ENCODE measurements at places on chromosomes 4 and X.

- DNase-seq: no peak
Observed at GRCh38 chrX:154383359-154384283, 4.5 kb downstream of the EMD start.

- no peak for DNase-seq
Observed at GRCh38 chr4:38688676-38689355, 24.8 kb downstream of the KLF3 start.

DNA sequence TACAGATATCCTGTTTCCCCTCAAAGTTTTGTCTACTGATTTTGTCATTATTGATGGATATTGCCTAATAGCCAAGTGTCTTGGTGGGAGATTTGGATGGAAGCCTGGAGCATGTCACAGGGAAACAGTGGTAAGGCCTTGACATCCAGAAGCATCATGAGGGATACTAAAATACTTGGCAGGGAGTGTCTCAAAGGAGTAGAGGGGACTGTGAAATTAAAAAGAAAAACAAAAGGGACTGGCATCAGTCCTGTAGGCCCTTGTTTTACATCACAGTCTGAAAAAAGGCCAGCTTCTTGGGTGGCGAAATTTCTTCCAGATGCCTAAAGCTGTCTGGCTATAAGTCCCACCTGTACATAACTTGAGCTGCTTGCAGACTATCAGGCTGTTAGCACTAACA is 83.8 kb downstream of the GUCY2F start:
- no peak for DNase-seq

- no peak for DNase-seq
Observed at GRCh38 chr4:135497563-135498152, 1296.1 kb upstream of the PABPC4L start.

DNA sequence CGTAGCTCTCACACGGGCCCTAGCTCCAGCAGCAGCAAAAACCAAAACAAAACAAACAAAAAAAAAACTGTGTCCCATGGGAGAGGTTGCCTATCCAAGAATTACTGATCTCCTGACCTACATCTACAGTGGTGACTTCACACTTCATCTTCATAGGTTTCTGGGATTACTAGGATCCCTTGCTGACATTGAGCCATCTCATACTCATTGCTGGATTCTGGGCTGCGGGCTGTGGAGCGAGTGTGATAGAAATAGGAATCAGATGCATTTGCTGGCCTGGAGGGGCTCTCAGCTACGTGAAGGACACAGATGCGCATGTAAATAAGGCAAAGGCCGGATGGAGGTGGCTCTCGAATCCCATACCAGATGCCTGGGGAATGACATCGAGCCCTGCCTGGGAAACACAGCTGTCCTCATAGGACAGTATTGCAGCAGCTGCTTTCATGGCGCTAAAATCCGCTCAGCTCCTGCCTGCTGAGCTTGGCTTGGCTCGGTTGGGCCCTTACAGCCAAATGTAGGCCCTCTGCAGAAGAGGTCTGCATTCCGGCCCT is 41.7 kb downstream of the CNGA2 start:
- DNase-seq: no peak

- DNase-seq: no peak
Observed at GRCh38 chrX:44876086-44876485, 3.1 kb downstream of the KDM6A start.

- no peak for DNase-seq
Observed at GRCh38 chr4:93731456-93731855, 97.1 kb upstream of the ATOH1 start.

DNA sequence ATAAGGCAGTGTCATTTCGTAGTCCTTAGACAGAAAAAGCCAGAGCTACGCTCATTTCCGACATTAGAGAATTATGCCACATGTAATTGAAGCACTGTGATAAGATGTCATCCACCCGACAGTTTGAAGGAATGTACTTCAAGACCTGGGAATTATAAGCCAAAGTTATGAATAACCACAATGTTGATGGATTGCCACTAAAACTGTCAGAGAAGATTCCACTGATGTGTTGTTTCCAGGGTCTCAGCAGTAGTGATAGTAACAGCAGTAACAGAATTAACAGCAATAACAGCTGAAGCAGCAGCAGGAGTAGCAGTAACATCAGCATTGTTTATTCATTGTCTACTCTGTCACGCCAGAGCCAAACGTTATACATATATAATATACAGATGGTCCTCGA is 24.7 kb downstream of the RAB33A start:
- no peak for DNase-seq

DNA sequence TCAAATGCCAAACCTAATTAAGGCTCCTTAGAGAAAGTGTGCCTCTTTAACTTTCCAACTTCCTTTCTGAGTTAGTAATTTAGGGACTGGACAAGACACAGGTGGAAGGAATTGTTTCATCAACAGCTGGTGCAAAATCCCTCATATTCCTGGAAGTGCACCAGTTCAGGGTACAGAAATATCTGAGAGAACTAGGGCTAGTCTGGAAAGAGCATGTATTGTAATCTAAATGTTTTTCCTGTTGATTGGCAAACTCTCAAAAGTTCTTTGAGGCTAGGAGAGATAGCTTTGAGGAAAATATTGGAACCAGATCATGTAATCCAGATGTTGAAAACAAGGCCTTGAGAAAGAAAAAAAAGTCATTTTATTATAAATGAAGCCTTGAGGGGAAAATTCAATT is 98.1 kb upstream of the C1GALT1C1 start:
- DNase-seq: no peak

DNA sequence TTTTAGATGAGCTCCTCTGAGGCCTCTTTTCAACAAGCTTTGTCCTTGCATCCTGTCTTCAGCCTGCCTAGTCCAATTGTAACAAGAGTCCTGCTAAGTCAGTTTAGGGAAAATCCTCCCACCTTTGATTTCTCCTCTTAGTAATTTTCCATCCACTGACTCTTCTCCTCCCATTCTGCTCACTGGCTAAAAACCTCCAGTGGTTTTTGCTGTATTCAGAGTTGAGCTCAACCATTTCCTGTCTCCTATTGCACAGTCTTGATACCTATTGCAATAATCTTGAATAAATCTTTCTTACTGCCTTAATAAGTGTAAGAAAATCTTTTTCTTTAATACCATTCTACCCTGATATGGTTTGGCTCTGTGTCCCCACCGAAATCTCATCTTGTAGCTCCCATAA is 117.8 kb upstream of the ENPP6 start:
- no peak for DNase-seq

DNA sequence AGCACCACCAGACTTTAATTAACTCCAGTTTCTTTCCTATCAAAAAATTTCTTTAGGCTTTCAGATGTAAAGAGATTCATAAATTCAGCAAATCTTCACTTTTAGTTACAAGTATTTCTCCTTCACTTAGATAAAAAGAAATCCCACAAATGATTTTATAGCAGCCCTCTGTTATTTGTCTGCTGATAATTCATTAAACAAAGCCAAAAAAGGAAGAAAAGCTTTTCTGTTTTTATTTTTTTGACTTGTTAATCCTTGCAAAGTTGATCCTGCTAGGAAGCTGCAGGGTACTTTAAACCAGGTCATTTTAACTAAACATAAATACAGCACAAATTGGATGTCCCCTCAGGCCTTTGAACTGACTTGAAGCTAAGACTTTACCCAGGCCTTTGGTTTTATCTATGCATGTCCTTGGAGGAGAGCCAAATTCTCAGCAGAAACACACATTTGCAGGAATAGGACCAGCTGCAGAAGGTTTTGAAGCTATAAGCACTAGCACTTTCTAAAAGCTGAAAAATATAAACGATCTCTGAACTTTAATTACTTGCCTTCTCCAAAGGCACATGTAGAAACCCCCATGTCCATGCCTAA is 57.5 kb downstream of the PCDH18 start:
- no peak for DNase-seq

- no peak for DNase-seq
Observed at GRCh38 chr4:113730467-113731216, 30.9 kb downstream of the CAMK2D start.

GRCh38 chr4:86452924-86453531 is 93.2 kb upstream of the MAPK10 start:
- DNase-seq: no peak

DNA sequence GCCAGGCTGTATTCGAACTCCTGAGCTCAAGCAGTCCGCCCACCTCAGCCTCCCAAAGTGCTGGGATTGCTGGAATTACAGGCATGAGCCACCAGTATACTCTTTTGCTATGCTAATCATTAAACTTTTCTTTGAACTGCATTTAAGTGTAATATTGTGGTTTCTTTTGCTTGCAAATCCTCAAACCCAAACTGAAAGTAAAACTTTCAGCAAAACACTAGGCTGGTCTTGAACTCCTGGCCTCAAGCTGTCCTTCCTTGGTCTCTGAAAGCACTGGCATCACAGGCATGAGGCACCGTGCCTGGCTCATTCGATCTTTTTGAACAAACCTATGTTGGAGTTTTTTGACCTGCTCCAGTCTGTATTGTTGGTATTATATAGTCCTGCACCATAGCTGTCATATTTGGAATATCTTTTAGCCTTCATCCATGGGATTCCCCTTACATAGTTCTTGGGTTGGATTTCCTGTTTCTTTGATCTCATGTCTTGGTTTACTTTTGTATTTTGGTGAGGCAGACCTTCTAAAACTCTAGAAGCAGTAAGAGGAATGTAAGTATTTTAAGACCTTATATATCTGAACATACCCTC is 34.1 kb downstream of the MOB1B start:
- DNase-seq: no peak

- no peak for DNase-seq
Observed at GRCh38 chrX:119475389-119476101, 7.3 kb downstream of the SLC25A5 start.

- no peak for DNase-seq
Observed at GRCh38 chr4:38166768-38167167, 206.6 kb downstream of the PTTG2 start.

- no peak for DNase-seq
Observed at GRCh38 chrX:97479106-97479890, 595.6 kb downstream of the RPA4 start.

DNA sequence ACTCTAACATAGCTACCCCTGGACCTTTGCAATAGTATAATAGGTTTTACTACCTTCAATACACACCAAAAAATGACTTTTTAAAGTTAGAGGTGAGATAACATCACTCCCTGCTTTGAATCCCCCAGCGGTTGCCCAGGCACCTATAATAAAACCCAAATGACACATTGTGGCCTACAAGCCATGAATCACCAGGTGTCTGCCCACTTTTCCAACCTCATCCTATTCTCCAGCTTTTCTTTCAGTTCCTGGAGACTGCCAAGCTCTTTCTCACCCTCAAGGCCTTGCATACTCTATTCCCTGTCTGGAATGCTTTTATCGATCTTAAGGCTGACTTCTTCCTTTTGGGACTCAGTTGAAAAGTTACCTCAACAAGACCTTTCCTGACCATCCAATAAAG is 16.4 kb upstream of the PRSS48 start:
- no peak for DNase-seq

DNA sequence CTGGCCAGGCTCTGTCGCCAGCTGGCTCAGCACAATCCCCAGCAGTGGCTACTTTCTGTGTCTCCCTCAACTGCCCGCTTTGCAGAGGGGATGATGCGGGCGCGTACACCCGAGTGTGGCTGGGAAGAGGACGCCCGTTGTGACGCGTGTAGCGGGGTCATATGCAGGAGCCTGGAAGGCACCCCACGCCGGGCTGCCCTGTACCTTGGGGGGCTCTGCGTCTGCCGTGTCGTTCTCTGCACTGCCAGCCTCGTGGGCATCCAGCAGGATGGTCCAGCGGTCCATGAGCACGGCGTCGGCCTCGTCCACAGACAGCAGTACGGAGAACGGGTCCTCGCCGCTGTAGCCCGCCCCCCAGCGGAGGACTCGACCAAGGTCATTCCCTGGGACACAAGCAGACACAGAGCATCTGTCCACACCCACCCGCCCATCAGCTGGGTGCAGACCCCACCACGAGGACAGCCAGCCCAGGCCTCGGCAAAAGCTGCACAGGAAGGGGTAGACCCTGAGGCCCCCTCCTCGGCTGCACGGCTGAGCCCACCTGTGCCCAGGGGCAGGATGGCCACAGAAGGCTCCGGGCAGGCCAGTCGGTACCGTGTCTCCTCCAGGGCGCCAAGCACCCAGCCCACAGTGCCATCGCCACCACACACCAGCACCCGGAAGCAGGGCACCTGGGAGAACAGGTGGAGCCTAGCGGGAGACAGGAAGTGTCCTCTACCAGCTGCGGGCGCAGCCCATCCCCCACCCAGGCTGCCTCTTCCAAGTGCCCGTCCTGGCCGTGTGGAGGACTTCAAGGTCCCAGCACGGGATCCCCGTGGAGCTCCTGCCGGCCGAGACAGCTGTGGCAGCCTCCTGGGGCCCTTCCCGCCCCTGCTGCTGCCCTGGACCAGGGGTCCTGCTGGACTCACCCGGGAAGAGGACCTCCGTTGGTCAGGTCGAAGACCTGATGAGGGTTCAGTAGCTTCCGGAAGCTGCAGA is 10.8 kb downstream of the DGKQ start:
- DNase-seq: no peak

DNA sequence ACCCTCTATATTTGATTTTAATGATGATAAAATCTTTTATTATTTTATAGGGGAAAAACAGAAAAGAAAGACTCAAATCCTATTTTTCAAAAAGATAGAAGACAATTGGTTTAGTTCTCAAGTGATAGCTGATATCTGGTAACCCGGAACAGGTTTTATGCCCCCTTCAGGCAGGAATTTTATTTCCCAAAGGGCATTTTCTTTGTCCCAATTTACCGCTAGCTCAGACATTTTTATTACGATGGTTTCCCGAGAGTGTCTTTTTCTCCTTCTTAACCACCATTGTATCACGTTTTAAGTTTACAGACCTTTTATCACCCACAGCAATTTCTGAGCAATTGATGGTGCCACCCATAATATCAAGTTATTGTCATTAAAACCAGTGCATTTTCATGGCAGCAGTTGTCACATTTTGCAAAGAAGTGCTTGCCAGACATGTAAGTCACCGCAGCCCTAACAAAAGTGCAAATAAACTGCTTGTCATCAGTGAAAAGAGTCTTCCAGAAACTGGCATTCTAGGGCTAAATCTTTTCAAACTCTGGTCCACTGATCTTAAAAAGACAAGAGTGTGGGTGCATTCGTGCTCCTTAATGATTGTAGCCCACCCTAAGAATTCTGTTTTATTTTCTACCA is 204.8 kb upstream of the VCX start:
- DNase-seq: no peak

DNA sequence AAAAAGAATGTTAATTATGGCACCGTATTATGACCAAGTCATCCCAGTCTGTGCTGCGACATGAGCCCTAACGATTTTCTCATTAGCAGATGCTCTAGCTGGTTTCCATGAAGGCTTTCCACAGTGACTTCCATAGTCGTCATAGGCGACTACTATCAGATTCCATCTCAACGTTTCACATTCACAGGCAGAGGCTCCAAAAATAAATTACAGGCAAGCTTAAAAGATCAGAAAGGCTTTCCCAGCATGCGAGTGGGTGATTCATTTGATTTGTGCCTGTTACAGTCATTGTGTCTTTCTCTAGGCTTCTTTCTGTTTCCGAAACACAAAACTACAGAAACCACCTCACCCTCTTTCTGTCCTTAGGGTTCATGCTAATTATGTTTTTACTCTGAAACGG is 43.2 kb downstream of the PALLD start:
- no peak for DNase-seq
